ENCODE measurements at places on chromosomes 12 and 14.
A peak's percentile ranks its signal among the peaks of the same experiment; 100 is the strongest.

DNA sequence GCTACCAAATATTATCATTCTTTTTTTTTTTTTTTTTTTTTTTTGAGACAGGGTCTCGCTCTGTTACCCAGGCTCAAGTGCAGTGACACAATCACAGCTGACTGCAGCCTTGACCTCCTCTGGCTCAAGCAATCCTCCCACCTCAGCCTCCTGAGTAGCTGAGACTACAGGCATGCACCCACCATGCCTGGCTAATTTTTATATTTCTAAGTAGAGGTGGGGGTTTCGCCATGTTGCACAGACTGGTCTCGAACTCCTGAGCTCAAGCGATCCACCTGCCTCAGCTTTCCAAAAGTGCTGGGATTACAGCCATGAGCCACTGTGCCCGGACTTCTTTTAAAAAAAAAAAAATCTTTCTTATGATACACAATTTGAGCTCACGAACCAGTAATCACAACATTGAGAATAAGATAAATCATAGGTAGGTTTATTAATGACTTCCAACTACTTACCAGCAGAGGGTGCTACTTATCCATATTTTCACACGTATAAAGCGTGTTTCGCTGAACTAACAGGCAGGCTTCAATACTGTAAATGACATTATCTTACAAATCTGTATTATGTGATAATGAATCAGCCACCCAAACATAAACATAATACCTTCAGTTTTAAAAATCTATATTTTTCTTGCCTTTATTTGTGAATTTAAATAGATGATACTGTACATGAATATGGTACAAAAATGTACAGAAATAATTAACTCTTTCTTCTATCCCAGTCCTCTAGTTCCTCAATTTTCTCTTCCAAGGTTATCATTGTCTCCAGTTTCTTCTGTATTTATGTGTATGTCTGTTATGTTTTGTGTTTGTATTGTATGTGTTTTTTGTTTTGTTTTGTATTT lies 42.5 kb upstream of the BCAT1 start:
- DNase-seq = peak; percentile 25

DNA sequence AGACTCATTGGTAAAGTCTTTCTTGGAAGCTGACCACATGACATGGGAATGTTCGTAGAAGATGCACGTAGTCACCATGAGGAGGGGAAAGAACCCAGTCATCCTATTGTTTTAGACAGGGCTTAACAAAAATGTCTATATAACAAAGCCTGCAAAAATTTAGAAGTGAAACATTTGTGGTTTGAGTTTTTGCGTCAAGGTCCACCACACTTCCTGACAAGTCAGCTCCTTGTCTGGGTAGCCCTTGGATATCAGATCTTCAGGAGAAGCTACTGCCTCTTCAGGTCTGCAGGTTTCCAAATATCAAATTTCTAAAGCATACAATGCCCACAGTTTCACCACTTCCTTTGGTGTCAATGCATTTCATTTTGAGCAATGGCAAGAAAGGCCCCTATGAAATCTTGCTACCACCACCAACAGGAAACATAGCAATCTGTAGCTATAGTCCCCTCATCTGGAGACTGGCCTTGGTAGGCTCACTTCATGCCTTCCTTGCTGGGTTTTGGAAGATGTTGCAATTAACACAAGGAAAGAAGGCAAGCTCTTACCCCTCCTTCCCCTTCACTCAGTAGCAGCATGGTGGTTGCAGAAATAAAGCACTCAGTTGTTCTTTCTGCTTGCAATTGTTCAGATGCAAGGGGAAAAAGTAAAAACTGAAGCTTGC lies 235.2 kb downstream of the PCNX1 start:
- DNase-seq = no peak

GRCh38 chr12:54936736-54937135 lies 47.8 kb downstream of the TESPA1 start:
- no peak for DNase-seq

DNA sequence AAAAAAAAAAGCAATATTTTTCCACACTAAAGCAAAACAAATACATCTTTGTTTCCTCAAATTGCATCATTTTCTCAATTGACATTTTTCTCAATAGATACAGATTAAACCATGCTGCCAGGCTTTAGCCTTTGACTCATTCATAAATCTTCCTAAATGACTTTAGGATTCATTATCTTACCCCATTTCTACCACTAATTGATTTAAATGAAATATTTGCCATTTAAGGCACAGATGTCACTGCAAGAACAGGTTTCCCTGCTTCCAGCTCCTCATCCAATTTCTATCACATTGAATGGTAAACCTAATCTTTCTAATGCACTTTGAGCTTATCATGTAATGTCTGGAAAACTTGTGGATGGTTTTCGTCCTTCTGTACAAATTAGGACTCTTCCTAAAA lies 298.7 kb downstream of the RPL10L start:
- DNase-seq = no peak

DNA sequence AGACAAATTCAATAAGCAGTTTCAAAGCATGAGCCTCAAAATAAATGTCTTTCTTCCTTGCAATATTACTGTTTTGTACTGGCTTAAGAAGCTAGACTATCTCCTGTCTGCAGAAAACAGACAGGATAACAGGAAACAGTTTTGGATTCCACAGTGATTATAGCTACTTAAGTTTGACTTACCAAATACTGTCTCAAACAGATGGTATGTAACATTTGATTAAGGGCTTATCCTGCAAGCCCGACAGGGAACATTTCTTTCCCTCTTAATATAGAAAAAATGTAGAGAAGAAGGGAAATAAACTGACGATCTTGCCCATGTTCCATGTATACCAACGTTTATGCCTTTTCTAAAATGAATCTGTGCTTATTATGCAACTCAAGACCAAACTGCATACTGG lies 179.9 kb upstream of the EEA1 start:
- DNase-seq = no peak

DNA sequence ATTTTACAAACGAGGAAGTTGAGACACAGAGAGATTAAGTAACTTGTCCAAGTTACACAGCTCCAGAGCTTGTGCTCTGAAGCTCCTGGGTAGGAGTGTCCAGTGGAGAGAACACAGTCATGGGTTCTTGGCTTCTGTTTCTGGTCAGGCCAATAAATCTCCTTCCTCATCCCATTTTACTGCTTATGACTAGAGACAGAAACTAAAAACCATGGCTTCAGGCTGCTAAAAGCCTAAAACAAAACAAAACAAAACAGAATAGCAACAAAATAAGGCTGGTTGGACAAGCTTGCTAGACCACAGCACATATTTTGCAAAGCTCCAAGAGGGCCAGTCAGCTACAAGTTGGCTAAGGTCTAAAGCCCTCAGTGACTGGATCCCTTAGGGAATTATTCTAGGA lies 49.8 kb downstream of the PTGER2 start:
- DNase-seq = no peak

DNA sequence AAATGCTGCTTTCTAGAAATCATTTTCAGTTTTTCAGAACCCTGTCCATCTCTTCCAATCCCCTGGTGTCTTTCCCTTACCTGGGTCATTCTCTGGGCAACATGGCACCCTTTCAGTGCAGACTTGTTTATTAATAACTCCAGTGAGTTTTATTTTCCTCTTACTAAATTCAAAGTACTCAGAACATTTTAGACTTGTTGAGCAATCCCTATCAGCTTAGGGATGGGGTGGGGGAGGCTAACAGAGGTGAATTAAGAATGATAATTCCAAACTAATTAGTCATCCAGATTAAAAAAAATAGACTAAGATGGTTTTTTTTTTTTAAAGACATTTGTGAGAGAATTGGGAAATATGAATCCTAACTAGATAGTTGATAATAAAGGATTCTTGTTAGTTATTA lies 10.7 kb downstream of the GPRC5A start:
- no peak for DNase-seq

GRCh38 chr12:22971247-22971646 lies 346.3 kb downstream of the ETNK1 start:
- DNase-seq = no peak

DNA sequence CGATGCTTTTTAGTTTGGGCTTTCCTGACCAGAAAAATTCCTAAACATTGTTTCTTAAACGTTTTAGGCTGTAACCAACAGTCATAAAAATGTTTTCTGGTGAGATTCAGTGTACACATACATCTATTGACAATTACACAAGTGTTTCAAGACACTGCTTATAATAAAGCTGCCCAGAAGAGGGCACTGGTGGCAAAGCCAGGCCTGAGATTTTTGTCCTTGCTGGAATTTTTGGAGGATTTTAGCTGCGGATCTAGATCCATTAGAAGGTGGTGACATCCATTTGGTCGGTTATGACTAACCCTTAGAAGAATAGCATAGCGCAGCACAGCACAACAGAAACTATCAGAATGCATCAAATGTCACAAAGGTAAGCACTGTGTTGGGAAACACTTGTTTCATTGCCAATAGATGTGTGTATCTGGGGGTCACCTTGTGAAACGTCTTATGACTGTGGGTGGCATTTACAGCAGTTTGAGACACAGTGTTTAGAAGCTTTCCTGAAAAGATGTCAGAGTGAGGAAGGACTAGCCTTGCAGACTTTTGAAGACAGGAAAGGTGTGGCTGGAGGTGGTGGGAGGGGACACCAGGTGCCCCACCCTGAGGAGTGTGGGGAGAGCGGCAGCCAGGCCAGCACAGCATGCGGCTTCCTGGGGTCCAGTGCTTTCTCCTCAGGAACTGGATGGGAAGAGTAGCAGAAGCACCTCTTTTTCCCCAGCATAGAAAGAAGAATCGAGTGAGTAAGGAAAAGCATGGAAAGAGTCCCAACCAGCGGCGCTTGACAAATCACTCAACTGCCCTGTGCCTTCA lies 54.7 kb upstream of the FKBP4 start:
- DNase-seq = no peak

GRCh38 chr14:69676723-69677122 lies 65.3 kb downstream of the SUSD6 start:
- DNase-seq = no peak

- DNase-seq = no peak
Observed at GRCh38 chr12:124884587-124885438, 21.1 kb upstream of the SCARB1 start.

GRCh38 chr12:26938701-26939062 lies 412 bp downstream of the FGFR1OP2 start:
- DNase-seq = no peak

- no peak for DNase-seq
Observed at GRCh38 chr12:73731658-73732057, 806.0 kb upstream of the ATXN7L3B start.

- DNase-seq = peak; percentile 8
Observed at GRCh38 chr12:74538491-74539258, 1.0 kb downstream of the ATXN7L3B start.

Measured in COR-L47 (cell line).